SW 1271 (cell line): ENCODE measurements at places on chromosomes 2 and 18.
A peak's percentile ranks its signal among the peaks of the same experiment; 100 is the strongest.

DNA sequence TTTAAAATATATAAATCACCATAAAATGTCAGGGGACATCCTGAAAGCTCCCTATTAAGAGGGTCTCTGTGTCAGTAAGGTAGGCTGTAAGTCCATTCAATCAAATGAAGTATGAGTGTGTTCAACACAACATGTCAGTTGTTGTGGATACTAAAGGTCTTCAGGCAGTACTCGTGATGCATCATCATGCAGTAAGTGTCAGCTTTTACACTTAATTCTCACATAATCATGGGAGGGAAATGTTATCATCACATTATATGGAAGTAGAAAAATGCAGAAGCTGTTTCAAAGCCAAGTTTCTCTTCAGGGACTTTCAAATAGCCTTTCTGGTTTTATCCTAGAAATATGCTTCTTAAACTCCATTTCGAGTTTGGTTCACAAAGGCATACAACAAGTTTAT lies 477.1 kb upstream of the ID2 start:
- DNase-seq = no peak

- DNase-seq = no peak
Measured at GRCh38 chr2:10012963-10013461, 30.3 kb upstream of the KLF11 start.

DNA sequence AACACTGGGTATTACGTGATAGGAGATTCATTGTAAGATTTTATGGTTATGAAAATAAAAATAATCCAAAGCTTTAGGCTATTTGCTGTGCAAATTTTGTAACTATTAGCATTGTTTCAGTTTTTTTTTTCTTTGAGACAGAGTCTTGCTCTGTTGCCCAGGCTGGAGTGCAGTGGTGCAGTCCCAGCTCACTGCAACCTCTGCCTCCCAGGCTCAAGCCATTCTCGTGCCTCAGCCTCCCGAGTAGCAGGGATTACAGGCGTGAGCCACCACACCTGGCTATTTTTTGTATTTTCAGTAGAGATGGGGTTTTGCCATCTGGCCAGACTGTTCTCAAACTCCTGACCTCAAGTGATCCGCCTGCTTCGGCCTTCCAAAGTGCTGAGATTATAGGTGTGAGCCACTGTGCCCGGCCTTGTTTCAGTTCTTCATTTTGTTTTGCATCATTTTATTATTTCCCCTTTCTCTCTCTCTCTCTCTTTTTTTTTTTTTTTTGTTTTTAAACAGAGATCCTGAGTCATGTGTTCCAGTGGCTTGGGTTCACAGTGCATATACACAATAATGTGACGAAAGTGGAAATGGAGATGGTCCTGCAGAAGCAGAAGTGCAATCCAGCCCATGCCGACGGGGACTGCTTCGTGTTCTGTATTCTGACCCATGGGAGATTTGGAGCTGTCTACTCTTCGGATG lies 25.8 kb downstream of the CASP10 start:
- DNase-seq = no peak

DNA sequence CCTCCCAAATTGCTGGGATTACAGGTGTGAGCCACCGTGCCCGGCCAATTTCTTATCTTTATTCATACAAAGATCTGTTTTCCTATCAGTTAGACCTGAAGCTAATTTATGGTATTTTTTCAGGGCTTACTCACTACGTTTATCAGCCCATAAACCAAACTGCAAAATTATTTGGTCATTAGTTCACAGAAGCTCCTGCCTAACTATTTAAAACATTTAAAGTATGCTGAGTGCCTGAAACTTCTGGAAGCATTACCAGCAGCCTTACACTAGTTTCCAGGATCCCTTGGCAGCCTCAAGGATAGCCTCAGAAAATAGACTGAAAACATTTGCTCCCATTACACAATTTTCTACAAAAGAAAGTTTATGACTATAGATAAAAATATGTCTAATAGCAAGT lies 68.8 kb downstream of the GALNT13 start:
- DNase-seq = peak; percentile 53

DNA sequence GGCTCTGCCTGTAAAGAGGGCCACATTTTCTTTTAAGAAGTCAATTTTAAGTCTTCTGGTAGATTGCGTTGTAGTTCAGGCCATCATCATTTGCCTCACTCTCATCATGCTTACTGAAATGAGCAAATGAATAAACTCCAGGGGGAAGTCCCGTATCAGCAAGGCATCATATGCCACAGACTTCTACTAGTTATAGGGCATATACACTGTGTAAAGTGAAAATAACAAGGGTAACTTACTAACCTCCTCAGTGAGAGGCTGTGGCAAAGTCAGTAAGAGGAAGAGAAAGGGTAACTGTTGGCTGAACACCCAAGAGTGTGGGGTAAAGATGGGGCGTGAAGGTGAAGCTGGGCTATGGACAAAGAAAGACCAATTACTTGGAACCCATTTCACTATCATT lies 456.2 kb downstream of the SPAG16 start:
- DNase-seq = no peak

GRCh38 chr2:42598656-42599055 lies 30.2 kb downstream of the MTA3 start:
- DNase-seq = no peak

- no peak for DNase-seq
Measured at GRCh38 chr18:3710712-3711301, 260.8 kb downstream of the TGIF1 start.

DNA sequence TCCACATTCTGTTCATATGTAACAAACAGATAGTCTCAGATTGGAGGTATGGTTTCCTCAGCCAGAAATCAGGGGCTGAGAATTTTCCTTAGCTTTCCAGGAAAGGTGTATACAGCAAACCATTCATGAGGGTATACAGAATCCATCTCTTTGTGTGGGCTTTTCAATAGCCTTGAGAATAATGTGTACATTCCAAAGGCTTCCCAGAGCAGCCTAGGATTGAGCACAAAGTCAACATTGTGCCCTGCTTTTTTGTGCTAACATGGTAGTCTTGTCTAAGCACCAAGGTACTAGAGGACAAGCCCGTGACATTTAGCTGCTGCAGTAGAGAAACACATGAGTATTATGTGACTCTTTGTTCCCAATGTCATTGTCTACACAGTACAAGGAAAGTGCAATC lies 322.1 kb upstream of the TANK start:
- DNase-seq = no peak

- no peak for DNase-seq
Measured at GRCh38 chr2:89833780-89834117, 1142.3 kb downstream of the RPIA start.

DNA sequence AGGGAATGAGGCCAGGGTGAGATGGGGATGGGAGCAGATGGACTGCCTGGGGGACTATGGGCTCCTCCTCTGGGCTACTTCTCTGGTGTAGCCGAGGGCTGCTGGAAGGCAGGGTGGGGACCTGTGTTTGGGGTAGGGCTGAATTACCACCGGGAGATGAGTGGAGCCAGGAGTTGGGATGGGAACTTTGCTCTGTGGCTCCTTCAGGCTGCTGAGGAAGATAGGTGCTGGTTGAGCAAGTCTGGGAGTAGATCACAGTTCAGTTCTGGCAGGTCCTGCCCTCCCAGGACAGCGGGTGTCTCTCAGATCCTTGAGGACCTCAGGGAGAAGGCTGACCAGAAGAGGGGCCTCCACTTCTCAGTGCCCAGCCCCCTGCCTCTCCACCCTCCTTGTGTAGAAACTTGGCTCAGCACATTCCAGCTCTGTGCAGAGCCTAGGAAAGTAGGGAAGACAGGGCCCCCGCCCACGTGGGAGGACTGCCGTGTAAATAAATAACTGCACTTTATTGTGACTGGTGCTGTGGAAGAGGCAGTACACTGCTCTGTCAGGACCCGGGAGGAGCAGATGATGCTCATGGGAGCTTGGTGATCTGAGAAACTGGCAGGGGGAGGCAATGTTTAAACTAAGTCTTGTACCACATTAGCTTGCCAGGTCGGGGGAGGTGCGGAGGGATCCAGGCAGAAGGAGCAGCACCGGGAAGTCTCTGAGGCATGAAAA lies 15.3 kb downstream of the TET3 start:
- no peak for DNase-seq

GRCh38 chr2:156649596-156649995 lies 213.4 kb downstream of the GPD2 start:
- no peak for DNase-seq

DNA sequence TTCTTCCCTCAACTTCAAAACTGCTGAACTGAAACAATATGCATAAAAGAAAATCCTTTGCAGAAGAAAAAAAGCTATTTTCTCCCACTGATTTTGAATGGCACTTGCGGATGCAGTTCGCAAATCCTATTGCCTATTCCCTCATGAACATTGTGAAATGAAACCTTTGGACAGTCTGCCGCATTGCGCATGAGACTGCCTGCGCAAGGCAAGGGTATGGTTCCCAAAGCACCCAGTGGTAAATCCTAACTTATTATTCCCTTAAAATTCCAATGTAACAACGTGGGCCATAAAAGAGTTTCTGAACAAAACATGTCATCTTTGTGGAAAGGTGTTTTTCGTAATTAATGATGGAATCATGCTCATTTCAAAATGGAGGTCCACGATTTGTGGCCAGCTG lies 8.4 kb downstream of the HOXD8 start:
- no peak for DNase-seq

DNA sequence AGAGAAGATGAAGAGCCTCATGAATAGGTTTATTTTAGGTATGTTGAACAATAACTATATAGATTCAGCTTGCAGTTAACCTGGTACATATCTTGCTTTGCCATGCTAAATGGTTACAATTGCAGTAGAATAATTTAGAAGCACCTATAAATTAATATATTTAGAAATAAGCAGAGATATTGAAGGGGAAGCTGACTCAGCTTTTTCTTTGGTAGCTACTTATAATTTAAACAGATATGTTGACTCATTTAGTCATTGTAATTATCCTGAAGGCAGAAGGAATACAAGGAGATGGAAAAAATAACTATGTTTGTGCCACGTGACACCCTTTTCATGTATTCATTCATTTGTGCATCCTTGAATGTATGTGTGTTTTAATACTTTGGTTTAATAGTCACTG lies 755.5 kb downstream of the SUCLG1 start:
- no peak for DNase-seq

- no peak for DNase-seq
Measured at GRCh38 chr2:24762518-24762917, 30.7 kb downstream of the PTRHD1 start.

DNA sequence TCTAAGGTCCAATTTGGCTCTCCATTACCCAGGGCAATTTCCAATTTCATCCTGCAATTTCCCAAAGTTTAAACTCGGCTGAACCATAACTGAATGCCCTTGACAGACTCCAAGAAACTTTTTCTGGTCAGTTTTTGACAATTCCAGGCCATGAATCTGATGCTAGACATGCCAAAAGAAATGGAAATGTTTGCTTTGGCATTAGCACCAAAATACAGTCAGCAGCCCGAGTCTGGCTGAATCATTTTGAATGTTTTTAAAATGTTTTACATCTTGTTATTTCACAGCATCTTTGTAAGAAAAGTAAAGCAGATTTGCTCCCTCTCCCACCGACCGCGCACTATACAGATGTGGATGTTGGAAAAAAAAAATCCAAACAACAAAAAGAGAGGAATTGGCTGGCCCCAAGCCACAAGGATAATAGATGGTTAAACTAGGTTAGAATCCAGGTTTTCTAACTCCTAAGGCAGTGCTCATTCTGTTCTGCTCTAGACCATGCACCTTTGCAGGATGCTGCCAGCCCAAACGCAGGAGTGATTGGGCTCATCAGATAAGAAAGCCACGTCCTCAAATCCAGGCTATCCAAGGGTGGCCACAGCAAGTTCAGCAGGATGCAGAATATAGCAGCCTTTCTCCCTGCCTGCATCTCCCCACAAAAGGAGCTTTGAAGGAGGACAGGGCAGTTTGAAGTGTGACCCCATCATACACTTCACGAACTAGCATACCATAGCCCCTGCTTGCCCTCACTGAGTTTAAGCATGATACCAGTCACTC lies 167.5 kb downstream of the ALK start:
- no peak for DNase-seq

- DNase-seq = no peak
Measured at GRCh38 chr18:48455555-48456478, 46.6 kb upstream of the ZBTB7C start.

- no peak for DNase-seq
Measured at GRCh38 chr18:26657631-26658581, 109.6 kb upstream of the KCTD1 start.

GRCh38 chr2:212193056-212193455 lies 345.5 kb downstream of the ERBB4 start:
- no peak for DNase-seq

GRCh38 chr2:98507891-98508708 lies 63.4 kb downstream of the INPP4A start:
- no peak for DNase-seq

DNA sequence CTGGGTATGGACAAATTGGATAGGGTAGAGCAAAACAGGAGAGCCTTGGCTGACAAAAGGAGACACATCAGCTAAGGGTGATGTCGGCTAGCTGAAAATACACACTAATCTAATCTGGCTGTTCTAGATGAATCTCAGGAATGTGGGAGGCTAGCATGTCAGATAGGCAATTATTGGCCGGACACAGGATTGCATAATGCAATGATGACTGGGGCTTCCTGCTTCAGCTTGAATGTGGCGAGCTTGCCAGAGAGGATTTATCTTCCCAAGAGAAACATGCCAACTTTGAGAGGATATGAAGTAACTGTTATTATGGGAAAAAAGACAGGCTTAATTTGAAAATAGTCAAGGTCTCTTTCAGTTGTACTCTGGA lies 102.4 kb downstream of the TRIB2 start:
- DNase-seq = peak; percentile 50

GRCh38 chr2:162994718-162995117 lies 156.2 kb upstream of the KCNH7 start:
- DNase-seq = no peak

DNA sequence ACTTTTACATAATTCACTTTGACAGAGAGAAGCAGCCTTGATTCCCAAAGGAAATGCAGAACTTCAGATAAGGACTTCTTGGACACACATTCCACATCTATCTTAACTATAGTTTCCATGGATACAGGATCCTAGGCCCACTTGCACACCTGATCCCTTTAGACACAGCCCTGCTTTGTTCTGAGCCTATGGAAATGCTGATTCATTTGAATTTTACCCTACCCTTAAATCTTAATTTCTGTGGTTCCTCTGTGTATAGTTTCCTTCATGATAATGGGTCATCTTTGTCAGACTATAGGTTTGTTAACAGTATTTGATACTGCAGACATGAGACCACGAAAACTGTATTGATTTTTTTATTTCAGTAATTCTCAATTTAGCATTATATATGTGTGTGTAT lies 77.4 kb downstream of the ACTR3 start:
- no peak for DNase-seq

- DNase-seq = no peak
Measured at GRCh38 chr2:71822463-71822862, 325.2 kb downstream of the CYP26B1 start.

DNA sequence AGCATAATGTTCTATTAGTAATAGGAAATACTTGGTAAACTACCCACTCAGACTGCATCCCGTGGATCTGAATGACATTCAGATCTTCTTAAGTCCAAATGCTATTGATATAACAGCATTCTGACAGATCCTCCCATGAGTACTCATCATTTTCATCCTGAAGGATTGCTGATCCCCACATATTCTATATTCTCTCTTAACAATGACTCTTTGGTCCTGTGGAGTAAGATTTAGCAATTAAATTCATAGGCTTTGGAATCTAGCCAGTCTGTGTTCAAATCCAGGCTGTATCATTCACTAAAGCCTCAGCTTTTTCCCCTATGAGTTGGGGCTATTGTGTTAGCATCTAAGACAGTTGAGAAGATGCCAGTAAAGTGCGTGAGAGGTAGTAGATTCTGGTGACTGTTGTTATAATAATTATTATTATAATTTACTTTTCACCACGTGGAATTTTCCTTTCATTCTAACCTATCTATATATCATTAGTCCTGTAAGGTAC lies 591.3 kb upstream of the SYT4 start:
- DNase-seq = no peak
